ENCODE measurements at places on chromosomes 2 and 18.
A peak's percentile ranks its signal among the peaks of the same experiment; 100 is the strongest.

GRCh38 chr2:180495606-180496005 is 484.8 kb upstream of the UBE2E3 start:
- no peak for DNase-seq

DNA sequence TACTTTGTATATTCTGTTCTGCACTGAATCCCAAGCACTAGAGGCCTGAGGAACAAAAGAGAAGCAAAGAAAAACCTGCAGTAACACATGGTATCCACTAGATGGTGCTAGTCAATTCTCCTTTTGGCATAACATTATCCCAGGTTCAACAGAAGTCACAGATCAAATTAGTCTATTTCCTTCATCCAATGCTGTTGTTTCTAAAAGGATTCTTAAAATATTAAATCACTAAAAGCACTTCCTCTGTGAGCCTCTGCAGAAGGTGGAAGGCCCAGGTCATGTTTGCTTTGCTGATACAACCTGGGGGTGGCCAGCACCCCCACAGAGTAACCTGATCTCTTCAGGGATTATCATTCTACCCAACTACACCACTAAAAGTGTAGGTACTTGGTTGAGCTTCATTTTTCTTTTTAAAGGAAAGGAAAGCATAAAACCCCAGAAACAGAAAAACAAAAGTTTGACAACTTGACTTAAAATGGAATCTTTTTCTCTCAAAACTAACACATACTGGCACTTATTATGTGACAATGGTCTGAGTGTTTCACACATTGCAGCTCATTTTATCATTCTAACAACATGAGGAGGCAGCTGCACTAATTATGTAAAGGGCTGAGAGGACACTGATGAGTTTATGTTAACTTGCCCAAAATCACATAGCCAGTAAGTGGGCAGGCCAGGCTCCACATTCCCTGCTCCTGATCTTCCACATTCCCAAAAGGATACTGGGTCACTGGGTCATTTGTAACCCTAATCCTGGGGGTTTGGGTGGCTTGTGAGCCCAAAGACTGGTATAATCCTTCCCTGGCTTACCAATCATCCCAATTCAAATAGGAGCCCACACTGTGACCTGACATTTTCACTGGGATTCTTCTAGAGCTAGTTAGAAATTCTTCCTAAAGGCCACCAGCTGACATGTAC is 66.8 kb upstream of the DNER start:
- DNase-seq = no peak

DNA sequence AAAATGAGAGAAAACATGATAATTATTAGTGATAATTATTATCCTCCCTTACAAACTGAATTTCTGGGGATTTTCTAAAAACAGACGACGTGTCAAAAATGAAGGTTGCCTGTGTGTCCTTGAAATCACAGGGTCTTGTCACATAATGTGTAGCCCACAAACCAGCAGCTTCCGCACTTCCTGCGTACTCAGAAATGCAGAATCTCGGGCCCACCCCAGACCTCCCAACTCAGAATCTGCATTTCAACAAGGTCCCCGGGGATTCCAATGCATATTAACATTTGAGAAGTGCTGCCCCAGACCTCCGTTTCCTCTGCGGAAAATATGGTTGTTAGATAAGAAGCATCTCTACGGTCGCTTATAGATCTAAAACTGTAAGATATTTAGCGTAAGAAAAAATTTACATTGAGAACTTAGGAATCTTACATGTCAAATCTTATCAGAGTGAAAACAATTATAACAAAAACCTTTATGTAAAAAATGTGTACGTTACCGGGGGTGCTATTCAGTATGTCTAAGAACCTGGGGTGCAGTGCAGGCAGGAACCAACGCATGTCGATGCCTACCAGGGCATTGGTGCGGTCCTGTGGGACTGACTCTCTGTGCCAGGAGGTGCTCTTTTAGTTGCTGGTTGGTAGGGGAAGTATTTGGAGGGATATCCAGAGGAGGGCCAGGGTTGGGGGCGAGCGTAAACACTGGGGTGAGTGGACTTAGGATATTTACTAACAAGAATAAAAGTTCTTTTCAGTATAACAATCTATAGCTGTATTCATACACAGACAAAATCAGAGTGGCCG is 15.2 kb downstream of the CDKL4 start:
- peak; percentile 25 for DNase-seq

DNA sequence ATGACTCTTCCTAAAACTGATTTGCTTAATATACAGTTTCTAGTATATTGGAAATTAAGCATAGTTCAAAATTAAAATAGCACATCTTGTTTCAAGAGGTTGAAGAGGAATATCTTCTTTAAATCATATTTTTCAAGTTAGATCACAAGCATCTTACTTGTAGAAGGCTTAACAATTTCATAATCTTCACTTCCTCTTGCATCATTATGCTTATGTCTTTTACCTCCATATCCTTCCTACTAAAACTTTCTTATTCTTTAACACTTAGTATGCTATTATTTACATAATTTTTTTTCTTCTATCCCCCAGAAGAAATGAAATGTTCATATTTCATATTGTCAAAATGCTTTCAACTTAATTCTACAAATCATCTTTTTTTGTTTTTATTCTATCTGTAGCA is 1354.9 kb upstream of the TMEFF2 start:
- DNase-seq = no peak

- DNase-seq = no peak
Measured at GRCh38 chr2:127735044-127735443, 33.7 kb downstream of the SFT2D3 start.

- no peak for DNase-seq
Measured at GRCh38 chr2:88423733-88424132, 28.8 kb downstream of the FOXI3 start.

DNA sequence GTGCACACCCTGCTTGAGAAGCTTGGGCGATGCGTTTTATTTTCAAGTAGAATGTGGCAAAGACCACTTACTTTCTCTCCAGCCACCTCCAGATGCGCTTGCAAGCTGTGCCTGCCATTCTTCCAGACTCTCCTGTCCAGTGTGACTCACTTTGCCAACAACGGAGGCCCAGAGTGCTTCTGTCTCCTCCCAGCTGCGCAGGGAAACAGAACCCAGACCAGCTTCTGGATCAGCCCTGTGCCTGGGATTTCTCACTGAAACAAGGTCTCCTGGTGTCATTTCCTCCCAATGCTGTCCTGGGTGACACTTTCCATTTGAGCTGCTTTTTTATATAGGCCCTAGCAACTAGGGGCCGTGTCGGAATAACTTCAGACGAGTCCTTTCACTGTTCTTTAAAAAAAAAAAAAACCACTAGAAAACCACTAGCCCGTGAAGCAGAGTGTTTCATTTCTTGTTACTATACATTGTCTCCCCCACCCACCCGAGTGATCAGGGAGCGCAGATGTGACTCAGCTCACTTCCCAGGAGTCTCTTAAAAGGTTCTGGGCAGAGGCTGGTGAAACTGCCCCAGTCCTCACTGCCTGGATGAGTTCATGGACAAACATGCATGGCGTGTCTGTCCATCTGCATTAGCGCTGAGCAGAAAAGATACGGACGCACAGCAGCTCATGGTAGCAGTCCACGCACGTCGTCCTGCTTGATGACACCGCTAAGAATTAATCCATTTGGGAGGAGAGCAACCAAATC is 25.3 kb upstream of the RPL31 start:
- DNase-seq = no peak

Measured in activated naive CD4-positive, alpha-beta T cell treated with anti-CD3 and anti-CD28 coated beads for 36 hours (primary cell).